ENCODE measurements at places on chromosomes 11 and 22. TPM values are rescaled to one million over a fixed set of nuclear protein-coding genes. Genes with fewer than 3 reads are reported as not detected.

DNA sequence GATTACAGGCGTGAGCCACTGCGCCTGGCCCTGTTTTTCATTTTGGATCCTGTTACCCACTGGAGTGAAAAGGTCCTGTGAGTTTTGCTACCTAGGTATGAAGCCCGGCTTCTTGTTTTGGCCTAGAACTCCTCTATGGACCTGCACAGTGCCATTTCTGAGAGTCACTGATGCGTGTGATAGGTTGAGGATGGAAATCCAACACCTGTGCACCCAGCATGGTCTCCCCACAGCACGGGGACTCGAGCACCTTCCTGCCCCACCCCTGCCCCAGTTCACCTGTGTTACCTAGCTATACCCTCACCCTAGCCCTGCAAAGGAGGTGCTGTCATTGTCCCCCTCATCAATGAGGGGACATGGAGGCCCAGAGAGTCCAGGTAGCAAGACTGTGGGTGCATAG is 5.1 kb downstream of the FBLN1 start:
- DNase-seq = no peak

DNA sequence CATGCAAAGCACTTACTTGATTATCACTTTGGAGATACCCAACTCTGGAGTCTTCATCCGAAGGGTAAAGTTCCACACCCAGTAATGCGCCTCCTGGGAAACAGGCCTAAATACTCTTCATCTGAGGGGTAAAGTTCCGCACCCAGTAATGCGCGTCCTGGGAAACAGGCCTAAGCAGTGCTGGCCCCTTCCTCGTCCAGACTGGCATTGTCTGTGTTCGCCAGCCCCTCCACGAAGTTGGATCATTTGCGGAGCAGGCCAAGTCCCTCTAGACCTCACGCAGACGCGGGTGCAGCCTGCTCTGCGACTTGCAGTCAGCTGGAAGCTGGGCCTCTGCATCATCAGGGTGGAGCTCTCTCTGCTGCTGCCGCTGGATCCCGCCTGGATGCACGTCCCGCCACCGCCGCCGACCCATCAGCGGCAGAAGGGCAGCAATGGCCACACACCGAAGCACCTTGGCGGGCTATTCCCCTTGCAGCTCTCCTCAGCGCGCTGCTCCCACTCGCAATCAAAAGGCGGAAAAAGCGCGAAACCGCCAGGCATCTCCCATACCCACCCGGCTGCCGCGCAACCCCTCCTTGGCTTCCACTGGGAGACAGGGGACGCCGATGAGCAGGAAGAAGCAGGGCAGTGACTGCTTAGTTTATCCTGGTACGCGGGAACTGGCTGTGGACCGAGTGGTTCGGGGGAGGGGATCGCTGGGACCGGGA is 34.1 kb upstream of the GLYATL1 start:
- DNase-seq = peak; percentile 52

GP1BB gene
- polyA plus RNA-seq = 5.0 TPM

- DNase-seq = no peak
Measured at GRCh38 chr11:119983240-119983732, 154.6 kb downstream of the TRIM29 start.

ZP1 gene
- polyA plus RNA-seq = not detected

OR2D2 gene
- polyA plus RNA-seq = not detected

ARHGEF17 gene
- polyA plus RNA-seq = 50.5 TPM

DNA sequence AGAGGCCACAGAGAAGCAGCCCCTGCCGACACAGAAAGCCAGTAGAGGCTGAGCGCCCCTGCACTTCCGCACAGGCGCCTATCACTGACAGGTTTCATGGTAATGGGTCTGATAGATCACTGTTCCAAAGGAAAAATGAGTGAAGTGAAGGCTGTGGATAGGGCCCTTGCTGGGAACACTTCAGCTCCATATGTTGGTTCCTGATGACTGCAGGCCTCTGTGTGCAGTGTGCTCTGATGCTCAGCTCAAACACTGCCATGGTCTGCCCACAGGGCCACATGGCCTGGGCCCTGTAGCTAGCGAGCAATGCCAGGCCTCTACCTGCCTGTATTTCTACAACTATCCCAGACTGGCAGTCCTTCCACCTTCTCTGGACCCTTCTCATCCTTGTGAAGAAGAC is 62.7 kb upstream of the CLTCL1 start:
- no peak for DNase-seq

DNA sequence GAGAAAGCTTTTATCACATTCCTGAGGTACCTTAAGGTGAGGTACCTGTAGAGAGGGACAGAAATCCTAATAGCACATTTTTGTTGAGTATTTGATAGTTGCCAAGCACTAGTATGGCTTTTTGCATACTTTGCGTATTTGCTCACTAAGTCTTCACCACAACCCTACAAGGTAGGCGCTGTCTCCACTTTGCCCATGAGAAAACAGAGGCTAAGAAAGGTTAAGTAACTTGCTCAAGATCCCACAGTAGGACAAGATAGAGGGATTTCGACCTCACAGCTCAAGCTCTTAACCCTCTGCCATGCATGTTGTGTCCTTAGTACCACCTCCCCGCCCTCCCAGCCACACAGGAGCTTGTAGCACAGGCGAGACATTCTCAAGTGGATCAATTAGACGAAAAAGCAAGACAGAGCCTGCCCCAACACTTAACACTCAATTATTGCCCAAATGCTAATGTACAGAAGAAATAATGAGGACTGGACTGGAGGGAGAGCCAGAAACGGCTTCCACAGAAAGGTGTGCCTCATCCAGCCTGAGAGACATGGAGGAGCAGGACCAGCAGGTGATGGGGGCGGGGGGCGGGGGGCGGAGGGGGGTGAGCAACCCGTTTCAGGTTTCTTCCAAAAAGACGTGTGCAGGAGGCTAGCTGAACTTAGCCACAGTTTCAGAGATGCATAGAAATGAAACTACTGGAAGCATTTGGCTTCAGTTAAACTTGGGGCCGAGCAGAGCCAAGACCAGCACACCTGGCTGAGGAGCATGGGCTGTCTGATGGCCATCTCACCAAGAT is 26.7 kb upstream of the CD44 start:
- DNase-seq = no peak

GRCh38 chr11:124359566-124359965 is 24.7 kb downstream of the OR8B2 start:
- peak; percentile 3 for DNase-seq

SPDYC gene
- not detected for polyA plus RNA-seq

DNA sequence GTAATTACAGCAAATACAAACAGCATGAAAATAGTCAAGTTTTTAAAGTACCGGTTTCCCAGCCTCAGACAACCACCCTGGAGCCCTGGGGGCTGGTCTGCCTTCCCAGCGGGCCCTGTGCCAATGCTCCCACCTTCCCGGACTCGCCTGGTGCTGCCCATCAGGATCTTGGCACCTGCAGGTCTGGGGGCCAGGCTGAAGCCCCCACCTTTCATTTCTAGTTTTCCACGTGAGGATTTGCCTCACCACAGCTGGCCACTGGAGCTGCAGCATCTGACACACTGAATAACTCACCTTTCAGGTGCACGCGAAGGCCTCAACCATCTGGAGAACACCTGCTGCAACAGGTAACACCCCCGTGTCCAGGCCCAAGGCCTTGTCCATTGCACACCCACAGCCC is 108.7 kb upstream of the THY1 start:
- DNase-seq = no peak

GRCh38 chr11:19905280-19905853 is 192.7 kb downstream of the NAV2 start:
- no peak for DNase-seq

DNA sequence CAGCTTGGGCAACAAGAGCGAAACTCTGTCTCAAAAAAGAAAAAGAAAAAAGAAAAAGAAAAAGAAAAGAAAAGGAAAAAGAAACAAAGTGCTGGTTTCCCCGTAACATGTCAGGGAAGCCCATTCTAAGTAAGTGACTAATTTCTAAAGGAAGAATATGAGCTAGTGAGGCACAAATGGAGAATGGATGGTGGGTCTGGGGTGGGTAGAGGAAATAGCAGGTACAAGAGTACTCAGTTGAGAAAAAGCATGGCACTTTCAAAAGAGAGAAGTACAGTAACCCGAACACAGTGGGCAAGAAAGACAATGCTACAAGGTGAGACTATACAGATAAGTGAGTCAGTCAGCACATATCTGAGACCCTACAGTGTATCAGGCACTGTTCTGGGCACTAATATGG is 4.5 kb downstream of the MAJIN start:
- DNase-seq = no peak

DNA sequence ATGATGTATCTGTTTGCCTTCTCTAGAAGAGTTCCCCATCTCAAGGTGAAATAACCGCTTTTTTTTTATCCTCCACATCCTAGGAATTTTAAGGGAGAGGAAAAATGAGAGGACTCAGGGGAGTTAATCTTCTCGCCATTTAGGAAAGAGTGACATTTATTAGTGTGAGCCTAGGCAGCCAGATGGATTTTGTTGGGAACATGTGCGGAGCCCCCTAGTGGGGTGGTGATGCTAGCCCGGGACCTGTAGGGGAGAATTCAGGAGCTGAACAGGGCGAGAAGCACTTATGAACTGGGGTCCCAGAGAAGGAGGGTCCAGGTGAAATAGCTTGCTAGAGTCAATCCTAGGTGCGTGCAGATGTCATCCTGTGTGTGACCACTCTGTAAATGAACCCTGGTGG is 10.7 kb downstream of the IL17RA start:
- DNase-seq = no peak

OR8B3 gene
- polyA plus RNA-seq = not detected

DNA sequence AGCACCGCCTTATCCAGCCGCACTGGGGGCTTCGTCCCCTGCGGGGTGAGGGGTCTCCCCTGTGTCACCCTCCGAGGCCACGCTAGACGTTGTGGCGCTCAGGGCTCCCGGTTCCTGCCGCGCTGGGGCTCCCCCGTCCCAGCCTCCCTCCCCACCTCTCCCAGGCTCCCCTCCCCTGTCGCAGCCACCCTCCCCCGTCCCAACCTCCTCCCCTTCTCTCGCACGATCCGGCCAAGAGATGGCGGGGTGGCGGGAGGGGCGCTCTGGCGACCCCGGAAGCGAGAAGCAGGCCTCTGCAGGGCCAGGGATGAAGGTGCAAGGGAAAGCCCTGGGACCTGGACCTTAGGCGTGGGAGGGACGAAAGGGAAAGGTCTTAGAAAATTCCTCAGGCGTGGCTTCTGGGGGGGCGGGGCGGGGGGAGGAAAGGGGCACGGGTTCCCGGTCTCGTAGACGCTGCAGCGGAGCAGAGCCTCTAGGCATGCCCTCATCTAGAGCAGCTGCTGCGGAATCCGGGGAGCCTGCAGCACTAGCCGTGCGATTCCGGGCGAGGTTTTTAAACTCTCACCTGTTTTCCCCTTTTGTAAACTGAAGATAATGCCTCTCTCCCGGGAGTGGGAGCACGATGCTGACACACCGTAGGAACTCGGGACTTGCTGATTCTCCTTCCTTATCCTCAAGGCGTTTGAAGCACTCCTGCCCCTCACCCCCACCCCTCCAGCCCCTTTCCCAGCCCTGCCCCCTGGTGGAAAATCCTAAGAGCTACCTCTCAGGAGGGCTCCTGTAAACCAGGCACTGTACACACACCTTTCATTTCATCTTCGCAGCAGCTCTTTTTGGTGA is 14.4 kb downstream of the KCNJ5 start:
- peak; percentile 28 for DNase-seq

GRCh38 chr22:35204807-35205775 is 52.2 kb upstream of the HMGXB4 start:
- DNase-seq = peak; percentile 13

GRCh38 chr11:60776167-60776566 is 9.0 kb upstream of the MS4A10 start:
- no peak for DNase-seq

GRCh38 chr11:69267395-69267805 is 26.6 kb upstream of the MYEOV start:
- no peak for DNase-seq

DSCAML1 gene
- not detected for polyA plus RNA-seq

DNA sequence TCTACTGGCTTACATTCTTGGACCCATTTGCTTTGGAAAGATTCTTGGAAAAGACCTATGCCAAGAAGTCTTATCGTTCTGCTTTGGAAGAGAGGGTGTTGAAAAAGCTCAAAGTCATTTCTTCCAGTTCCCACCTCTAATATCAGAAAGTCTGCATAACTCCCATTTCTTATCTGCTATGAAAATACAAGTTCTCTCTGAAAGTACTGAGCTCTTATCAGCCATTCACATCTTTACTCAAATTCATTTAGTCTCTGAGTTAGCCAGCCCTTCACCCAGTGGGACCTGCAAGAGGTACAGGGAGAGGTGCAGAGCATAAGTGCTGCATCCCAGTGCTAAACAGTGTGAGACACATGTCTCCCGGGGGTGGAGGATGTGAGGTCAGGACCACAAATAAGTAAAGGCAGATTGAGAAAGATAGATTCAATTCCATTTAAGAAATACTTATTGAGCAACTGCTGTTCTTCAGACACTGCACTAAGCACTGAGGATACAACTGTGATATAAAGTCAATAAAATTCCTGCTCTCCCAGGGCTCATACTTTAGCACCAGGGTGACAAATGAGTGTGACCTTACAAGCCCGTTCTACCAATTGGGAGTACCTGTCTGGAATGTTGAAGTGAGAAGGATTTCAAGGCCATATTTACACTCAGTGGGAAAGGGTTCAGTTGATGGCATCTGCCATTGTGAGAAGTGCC is 76.7 kb downstream of the PISD start:
- DNase-seq = no peak

DNA sequence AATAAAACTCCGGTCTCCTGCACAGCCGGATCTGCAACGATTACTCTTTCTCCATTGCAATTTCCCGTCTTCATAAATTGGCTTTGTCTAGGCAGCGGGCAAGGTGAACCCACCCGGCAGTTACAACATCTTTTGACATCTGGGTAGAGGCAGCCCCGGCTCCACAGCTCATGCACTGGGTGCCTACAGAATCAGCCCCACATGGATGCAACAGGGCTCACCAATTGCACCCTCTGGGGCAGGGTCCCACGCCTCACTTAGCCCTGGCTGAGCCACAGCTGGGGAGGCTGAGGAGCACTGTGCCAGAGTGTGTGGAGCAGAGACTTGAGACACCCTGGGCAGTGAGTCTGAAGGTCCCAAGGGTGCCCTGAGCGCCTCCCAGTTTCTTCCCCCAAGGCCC is 710.2 kb downstream of the TBC1D22A start:
- no peak for DNase-seq

DNA sequence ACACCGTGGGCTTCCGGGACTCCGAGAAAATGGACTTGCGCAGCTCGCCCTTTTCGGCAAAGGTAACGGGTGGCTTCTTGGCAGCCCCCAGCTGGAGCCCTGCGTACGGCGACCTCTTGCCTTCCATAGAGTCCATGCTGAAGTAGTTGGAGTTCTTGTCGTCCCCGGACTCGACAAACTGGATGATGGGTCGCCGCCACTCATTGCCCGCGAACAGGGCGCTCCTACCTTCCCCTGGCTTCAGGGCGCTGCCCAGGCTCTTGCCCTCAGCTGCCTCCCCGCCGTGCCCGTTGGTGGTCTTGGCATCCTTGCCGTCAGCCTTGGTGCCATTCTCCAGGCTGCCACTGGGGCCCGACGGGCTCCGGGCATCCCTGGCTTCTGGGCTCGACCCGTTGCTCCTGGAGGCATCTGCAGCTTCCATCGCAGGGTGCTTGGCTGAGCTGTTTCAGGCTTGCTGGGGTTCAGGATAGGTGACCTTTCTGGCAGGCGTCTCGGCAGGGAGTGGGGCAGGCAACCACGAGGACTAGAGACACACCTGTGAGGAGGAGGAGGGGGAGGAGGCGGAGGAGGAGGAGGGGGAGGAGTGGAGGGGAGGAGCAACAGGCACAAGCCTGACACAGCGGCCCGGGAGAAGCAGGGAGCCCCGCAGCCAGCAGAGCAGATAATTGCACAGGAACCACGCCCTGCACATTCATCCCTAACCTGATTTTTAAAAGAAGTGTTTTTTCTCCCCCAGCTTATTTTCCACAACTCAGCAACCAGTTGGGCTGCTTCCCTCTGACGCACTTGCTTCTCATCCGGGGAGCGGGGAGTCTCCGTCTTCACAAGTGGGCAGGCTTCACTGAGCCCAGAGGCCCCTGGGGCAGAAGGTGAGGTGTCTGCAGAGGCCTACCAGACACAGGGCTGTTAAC is at the start of gene TRIM29:
Gene TRIM29 (minus strand): TSS at position 503 of the 911 bp plus-strand sequence. CDS start 82 bp downstream, at position 421.
- no peak for DNase-seq
